ENCODE measurements at places on chromosomes 12 and 14.

DNA sequence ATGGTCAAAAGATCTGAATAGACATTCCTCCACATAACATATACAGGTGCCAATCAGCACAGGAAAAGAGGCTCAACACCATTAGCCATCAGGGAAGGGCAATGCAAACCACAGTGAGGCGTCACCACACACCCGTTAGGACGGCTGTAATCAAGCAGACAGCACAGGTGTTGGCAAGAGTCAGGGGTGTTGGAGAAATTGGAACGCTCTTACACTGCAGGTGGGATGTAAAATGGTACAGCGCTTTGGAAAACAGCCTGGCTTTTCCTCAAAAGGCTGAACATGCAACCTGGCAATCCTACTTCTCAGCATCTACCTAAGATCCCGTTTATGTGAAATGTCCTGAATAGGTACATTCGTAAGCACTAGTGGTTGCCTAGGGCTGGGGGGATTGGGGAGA lies 21.5 kb upstream of the MMP17 start:
- no peak for DNase-seq

GRCh38 chr14:86203843-86204242 lies 673.9 kb downstream of the FLRT2 start:
- no peak for DNase-seq

- no peak for DNase-seq
These were observed 1.4 kb upstream of the ACSM4 start for GRCh38 chr12:7302266-7302986.

DNA sequence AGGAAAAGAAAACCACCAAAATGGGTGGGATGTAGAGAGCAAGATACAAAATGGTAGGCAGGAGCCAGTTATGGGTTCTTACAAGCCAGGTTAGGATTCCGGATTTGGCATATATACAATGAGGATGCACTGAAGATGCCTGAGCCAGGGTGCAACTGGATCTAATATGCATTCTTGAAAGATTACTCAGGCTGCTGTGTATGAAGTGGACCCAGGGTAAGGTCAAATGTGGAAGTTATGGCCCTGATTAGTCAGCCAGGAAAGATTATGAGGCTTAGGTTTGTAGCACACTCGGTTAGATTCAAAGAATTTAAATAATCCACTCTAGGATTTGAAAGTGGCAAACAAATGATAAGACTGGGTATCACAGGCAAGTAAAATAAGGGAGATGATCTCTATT lies 1750.7 kb upstream of the FLRT2 start:
- no peak for DNase-seq

DNA sequence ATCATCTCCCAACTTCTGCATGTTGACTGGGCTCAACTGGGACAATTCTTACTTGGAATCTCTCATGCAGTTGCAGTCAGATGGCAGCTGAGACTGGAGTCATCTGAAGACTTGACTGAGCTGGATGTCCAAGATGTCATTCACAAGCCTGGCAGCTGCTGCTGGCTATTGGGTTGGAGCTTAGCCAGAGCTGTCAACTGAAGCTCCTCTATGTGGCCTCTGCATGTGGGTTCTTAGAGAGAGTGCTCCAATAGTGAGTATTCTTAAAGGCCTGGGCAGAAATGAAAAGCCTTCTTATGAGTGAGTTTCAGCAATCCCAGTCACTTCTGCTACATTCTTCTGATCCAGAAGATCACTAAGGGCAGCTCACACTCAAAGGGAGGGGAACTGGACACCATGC lies 440.9 kb downstream of the LRIG3 start:
- no peak for DNase-seq

- DNase-seq, result no peak
These were observed 69.4 kb upstream of the AMIGO2 start for GRCh38 chr12:47149146-47149545.

DNA sequence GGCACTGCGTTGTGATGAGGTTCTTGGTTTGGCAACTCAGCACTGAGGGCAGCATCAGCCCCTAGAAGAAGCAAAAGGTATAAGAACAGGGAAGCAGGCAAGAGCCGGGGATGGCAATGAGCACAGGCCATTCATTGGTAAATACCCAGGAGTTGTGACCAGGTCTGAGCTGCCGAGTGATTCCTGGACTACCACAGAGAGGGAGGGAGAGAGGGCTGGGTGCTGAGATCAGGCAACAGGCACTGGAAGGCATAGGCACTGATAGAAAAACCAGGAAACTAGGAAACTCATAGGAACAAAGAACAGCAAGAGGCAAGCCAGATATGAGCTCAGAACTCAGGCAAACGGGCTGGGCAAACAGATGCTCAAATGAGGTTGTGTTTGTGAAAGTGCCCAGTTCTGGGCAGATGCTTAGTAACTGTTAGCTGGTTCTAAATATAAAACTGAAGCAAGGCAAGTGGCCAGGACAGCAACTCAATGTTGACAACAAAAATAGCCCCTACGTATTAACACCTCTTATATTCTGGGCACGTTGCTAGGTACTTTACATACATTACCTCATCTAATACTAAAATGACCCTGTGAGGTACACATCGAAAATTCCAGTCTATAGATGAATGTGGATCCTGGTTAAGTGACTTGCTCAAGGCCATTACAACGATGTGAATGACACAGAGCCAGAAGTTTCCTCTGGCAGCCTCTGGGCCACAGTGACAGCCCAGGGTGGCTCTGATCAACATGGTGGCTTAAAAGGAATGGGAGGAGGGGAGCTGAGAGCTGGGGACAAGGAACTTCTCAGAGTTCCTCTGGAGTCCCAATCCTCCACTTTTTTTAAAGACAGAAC lies 121.1 kb downstream of the PRMT8 start:
- DNase-seq, result no peak

- DNase-seq, result no peak
These were observed 342 bp downstream of the DICER1 start for GRCh38 chr14:95157048-95157326.

GRCh38 chr12:103865151-103865730 lies 24.2 kb upstream of the NT5DC3 start:
- no peak for DNase-seq

- DNase-seq, result no peak
These were observed 82.8 kb upstream of the FBXO21 start for GRCh38 chr12:117273091-117273490.

DNA sequence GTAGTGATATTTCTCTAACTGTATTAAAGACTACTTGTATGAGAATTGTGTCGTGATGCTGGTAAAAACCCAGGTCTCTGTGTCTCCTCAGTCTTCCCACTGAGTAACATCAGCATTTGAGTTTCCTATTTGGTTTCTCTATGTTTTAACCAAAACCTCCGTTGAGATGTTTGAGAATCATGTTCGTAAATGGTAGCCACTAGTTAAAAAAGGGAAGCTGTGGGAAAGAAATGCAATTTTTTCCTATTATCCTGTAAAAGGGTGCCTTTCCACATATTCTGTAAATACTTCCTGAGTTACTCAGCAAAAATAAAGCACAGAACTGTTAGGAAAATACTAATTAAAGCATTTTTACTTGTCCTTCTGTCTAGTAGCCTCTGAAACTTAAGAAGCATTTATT lies 7.0 kb downstream of the CLEC1B start:
- DNase-seq, result no peak

- no peak for DNase-seq
These were observed 128.7 kb upstream of the BMP4 start for GRCh38 chr14:54085232-54085761.

DNA sequence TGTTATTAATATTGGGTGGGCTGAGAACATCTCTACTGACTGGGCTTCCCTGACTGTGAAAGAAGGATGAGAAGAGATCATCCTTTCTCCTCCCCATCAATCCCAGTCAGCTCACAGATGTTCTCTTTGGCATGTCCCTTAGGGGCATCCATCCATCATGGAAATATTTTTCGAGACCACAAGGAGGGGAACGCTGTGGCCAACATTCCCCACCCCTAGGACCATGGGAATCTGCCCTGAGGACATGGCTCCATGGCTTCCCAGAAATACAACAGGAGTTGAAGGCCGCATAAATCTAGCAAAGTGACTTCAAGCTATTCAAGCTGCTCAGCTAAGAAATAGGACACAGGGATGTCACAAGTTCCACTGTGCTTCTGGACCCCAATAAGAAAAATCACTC lies 456.8 kb downstream of the MED13L start:
- no peak for DNase-seq

DNA sequence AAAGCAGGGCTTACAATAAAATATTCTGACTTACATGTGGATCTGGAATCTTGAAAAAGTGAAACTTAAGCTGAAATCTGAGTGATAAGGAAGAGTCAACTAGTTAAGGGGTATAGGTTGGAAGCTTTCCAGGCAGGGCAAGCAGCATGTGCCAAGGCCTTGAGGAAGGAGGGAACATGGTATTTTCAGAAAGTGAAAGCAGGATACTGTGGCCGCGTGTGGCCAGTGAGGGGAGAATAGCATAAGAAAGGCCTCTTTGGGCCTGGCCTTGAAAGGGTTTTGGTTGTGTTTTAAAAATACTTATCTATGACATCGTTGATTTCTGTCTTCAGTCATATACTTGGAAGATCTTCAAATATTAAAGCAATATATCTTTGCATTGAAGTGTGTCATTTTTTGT lies 213.4 kb downstream of the AKAP6 start:
- DNase-seq, result no peak

Data from activated naive CD4-positive, alpha-beta T cell treated with Interleukin-2 at 50 U/mL for 16 hours (primary cell).